Putamen (tissue), 1 donor: ENCODE measurements at places on chromosomes 4 and X.
A peak's percentile ranks its signal among the peaks of the same experiment; 100 is the strongest.

DNA sequence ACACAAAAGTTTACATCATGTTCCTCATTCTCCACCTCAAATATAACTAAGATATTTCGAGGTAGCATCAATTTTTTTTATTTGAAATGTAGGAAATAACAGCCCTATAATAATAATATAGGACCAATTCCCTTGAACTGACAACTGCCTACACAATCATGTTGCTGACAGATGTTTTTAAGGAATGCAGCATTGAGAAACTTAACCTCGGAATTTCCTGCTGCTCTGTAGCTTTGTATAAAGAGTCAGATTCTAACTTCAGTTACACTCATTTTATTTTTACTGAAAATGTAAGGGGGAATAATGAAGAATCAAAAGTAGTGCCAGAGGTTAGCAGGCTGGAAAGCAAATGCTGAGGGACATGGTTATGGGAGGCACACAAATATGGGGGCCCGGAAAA, 235.8 kb downstream of the RBMX2 start:
- no peak for DNase-seq

GRCh38 chrX:95733426-95733825, 951.2 kb upstream of the DIAPH2 start:
- no peak for DNase-seq

- no peak for DNase-seq
Measured at GRCh38 chrX:10514891-10515290, 105.5 kb downstream of the MID1 start.

- no peak for DNase-seq
Measured at GRCh38 chr4:66372706-66373105, 702.4 kb upstream of the EPHA5 start.

GRCh38 chr4:77501851-77502250, 103.8 kb upstream of the CXCL13 start:
- DNase-seq, result no peak

- DNase-seq, result no peak
Measured at GRCh38 chr4:113455061-113455460, 306.5 kb downstream of the CAMK2D start.

- DNase-seq, result no peak
Measured at GRCh38 chr4:99622341-99622740, 35.3 kb downstream of the C4orf54 start.

GRCh38 chr4:79756140-79756895, 316.7 kb downstream of the ANTXR2 start:
- no peak for DNase-seq

- no peak for DNase-seq
Measured at GRCh38 chr4:2299794-2300193, 37.9 kb upstream of the MXD4 start.

GRCh38 chr4:177483271-177483670, 41.0 kb upstream of the AGA start:
- no peak for DNase-seq

DNA sequence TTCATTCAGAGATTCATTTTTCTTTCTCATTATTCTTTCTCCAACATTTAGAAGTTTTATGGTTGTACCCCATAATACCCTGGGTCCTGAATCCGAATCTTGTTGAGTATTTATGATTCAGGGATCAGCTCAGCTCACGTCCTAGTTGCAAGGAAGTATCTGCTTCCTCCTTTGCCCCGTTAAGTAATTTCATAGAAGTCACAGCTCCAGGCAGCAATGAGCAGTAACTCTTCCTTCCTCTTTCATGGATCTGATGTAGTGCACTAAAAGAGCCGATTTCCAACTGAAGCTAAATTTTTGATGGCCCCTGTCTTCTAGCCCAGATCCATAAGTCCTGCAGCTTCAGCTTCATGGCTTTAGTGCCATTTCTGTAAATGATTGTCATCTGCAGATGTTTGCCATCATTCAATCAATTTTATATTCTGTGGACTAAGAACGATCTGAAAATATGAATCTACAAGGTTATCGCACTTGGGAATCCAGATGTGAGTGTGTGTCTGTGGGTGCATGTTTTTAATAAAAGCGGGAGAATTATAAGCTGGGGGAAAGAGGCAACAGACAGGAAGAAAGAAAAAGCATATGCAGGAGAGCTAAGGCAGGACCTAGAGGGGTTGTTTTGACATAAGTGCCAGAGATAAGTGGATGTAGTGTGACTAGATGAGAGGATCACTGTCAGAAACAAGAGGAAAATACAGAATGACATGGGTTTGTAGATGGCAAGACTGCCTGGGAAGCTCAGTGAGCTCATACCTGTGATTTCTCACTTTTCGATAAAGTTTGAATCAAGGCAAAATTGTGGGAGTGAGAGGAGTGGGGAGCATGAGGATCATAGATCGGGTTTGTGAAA, 17.5 kb downstream of the VEGFD start:
- DNase-seq, result no peak

GRCh38 chr4:151850791-151851213, 90.0 kb upstream of the GATB start:
- no peak for DNase-seq

DNA sequence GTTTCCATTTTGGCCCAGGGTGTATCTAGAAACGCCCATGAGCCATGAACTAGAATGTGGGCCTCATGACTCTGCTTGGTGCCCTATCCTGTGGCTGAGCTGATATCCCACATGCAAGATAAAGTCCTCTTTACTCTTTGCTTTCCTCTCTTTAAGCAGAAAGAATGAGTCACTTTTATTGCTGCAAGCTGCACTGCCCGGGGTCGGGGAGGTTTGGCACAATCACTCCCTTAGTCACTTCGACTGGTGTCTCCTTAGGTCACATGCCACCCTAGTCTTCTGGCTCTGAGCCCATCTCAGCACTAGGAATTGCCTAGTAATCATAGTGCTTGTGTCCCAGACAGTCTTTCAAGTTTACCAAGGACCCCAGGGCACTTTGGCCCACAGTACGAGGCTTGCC, 75.1 kb upstream of the CXorf66 start:
- DNase-seq, result no peak

GRCh38 chrX:526295-527224, 104.0 kb upstream of the SHOX start:
- DNase-seq, result no peak

- no peak for DNase-seq
Measured at GRCh38 chrX:42386681-42387080, 391.3 kb downstream of the PPP1R2C start.

- DNase-seq, result no peak
Measured at GRCh38 chrX:69027181-69028005, 137.9 kb downstream of the PJA1 start.

- peak; percentile 13 for DNase-seq
Measured at GRCh38 chr4:154622598-154622997, 10.1 kb upstream of the FGG start.

- no peak for DNase-seq
Measured at GRCh38 chr4:70930530-70931256, 28.5 kb downstream of the MOB1B start.

GRCh38 chr4:17761062-17761461, 20.4 kb downstream of the FAM184B start:
- DNase-seq, result no peak

GRCh38 chr4:52051615-52052474, 741 bp downstream of the SPATA18 start:
- no peak for DNase-seq

- no peak for DNase-seq
Measured at GRCh38 chr4:67576538-67576937, 18.0 kb downstream of the STAP1 start.

DNA sequence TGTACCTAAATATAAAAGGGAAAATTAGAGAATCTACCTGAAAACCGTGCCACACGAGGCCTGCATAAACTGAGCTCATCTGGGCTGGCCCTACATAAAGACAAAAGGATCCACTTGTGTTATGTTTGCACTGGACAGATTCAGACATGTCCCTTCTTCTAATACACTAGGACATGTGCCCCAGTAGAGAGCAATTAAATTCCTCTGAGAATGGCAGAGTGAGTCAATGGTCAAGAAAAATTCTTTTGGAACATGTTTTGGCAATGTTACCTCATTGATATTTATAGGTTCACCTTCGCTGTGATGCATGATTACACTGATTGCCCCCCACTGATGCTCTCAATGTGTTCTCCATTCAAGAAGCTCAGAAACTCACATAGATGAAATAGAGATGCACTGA, 95.2 kb downstream of the MANBA start:
- DNase-seq, result no peak

- DNase-seq, result no peak
Measured at GRCh38 chr4:130154901-130155300, 1058.9 kb downstream of the C4orf33 start.

GRCh38 chrX:94178145-94178788, 504.3 kb downstream of the FAM133A start:
- no peak for DNase-seq

DNA sequence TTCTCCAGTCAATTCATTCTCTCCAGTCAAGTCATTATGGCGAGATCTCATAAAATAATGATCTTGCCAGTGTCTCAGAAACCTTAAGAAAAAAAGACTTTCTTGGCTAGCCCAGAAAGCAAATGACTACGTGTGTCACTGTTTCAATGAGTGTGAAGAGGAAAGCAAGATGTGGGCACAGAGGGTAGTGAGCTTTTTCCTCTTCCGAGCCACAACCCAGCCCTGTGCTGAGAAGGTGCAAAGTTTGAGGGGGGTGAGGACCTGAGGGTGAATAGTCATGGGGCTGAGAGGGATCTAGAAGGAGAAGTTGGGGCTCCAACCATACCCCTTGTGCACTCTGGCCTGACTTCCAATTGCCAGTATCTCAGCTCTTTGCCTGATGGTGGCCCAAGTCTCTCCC, 85.6 kb upstream of the EGFL6 start:
- no peak for DNase-seq

- no peak for DNase-seq
Measured at GRCh38 chr4:8564595-8564994, 15.6 kb upstream of the GPR78 start.

DNA sequence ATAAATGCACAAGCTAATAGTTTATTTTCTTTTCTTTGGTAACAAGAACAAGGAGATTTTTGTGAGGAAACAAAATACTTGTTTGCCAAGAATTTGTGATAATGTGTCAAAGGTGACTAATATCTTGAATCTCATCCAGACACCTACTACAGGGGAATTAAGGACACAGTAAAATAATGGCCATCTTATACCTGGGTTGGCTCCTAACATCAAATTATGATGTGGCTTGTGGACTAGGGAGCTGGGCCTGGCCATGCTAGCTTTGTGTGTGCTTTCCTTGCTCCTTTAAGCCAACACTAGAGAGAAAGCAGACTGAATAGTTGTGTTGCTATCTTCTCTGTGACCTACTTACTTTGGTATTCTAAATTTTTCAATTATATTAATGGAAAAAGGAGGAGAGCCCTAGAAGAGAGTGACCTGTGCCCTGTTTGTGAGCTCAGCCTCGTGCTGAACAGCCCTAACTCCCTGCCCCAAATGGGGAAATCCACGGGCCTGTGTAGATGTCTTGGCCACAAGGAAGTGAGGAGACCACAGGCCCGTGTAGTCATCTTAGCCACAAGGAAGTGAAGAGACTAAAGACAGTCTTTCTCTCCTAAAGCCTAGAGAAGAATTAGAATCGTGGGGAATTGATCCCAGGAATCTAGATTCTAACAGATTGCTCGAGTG, 23.3 kb downstream of the ARHGAP24 start:
- no peak for DNase-seq

GRCh38 chr4:55080174-55080865, 45.1 kb downstream of the KDR start:
- no peak for DNase-seq

DNA sequence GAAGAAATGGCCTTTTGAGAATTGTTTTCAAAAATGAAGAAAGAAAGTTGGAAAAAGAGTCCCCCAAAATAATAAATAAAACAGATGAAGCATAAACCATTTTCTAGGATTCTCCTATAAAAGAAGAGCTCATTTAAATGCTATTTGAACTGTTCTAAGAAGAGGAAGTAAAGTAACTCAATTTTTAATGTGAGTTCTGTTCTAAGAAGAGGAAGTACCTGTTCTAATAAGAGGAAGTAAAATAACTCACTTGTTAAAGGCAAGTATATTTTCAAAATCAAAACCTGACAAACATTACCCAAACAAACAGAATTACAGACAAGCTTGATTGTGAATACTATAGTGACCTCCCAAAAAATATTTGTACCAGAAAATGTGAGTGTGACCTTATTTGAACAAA, 1326.3 kb downstream of the C4orf33 start:
- DNase-seq, result no peak

GRCh38 chr4:20248155-20248558, 3.5 kb upstream of the SLIT2 start:
- peak; percentile 43 for DNase-seq

DNA sequence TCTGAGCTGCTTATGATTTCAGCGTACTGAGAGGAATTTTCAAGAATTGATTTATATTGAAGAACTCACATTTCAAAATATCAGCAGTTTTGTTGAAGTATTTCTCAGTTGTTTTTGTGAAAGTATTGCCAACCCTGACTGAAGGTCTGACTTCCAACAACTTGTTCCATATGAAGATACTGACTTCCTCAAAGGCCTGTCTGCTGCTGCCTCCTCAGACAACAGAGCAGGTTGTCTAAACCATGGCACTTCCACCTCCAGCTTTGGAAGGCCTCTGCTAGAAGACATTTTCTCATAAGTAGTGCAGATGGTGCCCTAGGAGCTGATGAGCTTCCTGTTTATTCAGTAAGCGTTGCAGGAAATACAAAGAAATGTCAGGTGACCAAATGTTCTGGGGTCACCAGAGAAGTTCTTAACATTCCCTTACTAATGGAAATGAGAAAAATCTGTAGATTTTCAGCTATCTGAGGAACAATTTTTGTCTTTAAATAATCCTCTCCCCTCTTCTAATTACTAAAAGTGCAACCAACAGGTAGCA, 28.8 kb downstream of the FGF2 start:
- no peak for DNase-seq

DNA sequence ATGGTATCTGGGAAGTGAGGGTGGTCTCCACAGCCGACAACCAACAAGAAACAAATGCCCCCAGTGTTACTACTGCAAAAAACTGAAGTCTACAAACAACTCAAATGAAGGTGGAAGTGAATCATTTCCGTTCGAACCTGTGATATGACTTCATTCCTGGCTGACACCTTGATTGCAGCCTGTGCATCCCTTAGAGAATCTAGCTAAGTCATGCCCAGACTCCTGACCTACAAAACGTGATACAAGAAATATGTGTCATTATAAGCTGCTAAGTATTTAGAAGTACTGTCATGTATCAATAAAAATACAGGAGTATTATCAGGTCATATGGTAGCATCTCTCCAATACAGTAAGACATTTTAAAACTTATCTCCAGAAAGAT, 959.7 kb upstream of the LCORL start:
- DNase-seq, result no peak

DNA sequence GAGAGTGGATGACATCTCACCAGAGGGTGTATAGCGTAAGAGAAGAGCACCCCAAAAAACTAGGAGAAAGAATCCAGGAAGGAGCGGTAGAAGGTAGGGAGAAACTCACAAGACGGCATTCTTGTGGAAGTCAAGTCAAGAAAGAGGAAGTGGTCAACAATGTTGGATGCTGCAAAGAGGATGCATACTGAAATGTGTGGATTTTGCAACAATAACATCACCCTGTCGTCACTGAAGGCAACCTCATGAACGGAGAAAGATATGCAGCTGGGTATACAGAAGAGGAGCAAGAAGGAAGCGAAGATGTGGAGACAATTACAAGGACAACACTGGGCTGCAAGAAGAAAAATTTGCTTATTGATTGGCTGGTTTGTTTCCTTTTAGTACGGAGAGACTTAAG, 11.4 kb upstream of the TAPT1 start:
- DNase-seq, result no peak

- no peak for DNase-seq
Measured at GRCh38 chr4:138650929-138651448, 364.6 kb upstream of the NOCT start.

GRCh38 chrX:154443479-154443910, 446 bp upstream of the FAM50A start:
- no peak for DNase-seq
